ENCODE measurements at places on chromosomes 7 and 10.

DNA sequence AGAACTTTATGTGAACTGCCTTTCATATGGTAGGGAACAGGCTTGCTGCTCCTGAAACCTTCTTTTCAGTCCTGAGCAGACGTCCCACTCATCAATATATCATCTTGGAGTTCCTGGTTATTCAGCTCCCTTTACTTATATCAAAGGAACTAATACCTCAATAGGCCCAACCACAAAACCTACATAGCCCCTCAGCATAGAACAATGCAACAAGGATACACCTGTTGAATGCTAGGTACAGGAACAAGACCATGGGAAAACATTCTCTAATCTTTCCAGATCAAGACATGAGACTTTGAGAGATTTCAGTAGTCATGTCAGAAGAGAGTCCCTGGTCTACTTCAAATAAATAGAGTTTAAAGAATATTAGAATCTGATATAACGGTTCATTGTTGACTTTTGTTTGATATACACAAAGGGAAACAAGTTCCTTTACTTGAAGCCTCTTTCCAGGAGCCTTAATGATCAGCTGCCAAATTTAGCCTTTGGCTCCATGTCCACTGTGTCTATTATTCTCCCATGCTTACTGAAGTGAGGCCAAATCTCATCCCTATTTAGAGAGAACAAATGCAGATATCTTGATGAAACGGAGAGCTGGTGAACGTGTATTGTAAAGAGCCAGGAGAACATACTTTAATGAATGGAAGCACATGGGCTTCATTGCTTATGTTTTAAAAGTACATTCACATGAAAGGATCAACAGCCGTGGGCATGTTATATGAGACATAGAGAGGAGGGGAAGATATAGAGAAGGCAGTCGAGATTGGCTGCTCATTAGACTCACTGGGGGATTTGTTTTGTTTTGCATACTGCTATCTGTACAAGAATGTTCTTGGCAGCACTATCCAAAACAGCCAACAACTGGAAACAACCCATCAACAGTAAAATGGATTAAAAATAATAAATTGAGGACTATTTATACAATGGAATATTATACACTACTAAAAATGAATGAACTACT is 9.5 kb downstream of the RHOBTB1 start:
- DNase-seq, result no peak

- no peak for DNase-seq
Measured at GRCh38 chr10:26464632-26465280, 26.6 kb downstream of the APBB1IP start.

GRCh38 chr10:29186221-29186620 is 102.6 kb upstream of the LYZL1 start:
- no peak for DNase-seq

- DNase-seq, result no peak
Measured at GRCh38 chr7:79308192-79308591, 145.3 kb downstream of the MAGI2 start.

- no peak for DNase-seq
Measured at GRCh38 chr10:102407425-102408130, 11.0 kb downstream of the PSD start.

- DNase-seq, result no peak
Measured at GRCh38 chr7:82677493-82677892, 233.9 kb upstream of the CACNA2D1 start.

DNA sequence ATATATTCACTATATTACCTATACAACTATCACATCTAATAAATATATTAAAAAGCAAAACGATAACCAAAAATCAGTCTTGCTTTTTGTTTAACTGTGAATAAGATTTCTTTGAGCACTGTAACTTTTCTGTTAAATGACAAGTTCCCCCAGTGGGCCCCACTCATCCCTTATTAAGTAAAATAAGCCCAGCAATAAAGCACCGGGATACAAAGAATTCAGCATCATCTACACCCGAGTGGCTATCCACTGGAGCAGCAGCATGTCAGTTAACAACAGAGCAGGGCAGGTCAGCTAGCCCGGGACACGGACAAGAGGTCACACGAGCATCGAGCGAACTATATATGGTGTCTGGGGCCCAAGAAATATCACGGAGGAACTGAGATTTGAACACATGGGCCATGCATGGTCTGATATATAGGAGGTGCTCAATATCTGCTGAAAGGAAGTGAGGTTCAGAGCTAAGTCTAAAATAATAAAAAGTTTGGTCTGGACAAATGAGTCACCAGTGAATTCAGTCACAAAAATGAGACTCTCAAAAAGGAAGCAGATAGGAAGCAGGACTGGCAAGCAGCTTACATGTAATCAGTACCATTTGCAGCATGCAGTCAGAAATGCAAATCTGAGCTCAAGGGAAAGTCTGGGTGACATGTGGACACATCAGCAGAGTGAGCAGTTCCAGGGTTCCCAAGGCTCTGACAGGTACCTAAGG is 4.1 kb downstream of the ERCC6 start:
- DNase-seq, result no peak

DNA sequence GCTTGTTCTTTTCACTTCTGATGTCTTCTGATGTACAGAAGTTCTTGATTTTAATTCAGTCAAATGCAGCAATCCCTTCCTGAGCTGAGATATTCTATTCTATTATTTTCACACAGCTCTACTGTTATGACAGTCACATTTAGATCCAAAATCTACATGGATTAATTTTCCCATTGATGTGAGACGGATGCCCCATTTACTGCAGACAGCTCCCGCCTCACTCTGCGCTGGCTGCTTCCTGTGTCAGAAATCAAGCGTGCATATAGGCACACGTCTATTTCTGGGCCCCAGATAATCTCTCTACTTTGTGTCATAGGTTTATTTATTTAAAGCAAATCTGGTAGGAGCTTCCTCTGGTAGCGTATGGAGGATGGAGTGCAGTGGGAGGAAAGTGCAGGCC is 6.7 kb downstream of the BNIP3 start:
- no peak for DNase-seq

DNA sequence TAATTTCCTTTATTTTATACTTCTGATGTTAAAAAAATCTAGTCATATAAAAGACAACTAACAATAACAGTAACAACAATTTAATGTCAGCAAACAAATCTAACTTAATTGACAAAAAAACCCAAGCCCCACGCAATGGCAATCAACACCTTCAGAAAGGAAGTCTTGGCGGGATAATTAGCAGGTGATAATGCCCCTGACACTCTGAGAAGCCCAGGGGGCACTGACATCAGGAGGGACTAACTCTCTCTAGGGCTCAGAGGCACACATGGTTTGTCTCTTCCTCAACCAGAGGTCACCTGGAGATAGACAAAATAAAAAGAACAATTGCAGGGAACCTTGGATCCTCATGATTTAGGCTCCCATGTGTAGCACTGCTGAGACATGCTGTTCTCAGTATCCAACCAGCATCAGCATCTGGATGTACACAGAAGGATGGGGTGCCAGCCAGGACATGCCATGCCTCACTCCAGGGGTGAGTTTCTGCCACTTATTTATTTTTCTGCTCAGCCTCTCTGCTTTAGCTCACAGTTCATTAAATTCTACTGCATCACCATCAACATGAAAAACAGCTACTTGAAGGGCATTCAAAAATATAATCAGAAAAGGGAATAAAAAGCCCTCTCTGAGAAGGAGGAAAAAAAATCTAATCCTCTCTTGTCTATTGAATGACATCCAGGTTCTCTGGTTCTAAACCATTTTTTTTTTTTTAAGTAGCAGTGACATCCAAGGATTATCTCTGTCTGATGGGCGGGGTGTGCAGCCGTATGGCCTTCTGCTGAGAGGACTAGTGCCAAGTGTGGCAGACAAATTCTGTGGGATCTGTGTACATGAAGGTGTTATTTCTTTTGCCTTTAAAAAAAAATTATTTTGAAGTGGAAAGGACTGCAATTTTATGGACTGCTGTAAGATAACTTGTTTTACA is 96.3 kb downstream of the ATXN7L1 start:
- DNase-seq, result no peak

DNA sequence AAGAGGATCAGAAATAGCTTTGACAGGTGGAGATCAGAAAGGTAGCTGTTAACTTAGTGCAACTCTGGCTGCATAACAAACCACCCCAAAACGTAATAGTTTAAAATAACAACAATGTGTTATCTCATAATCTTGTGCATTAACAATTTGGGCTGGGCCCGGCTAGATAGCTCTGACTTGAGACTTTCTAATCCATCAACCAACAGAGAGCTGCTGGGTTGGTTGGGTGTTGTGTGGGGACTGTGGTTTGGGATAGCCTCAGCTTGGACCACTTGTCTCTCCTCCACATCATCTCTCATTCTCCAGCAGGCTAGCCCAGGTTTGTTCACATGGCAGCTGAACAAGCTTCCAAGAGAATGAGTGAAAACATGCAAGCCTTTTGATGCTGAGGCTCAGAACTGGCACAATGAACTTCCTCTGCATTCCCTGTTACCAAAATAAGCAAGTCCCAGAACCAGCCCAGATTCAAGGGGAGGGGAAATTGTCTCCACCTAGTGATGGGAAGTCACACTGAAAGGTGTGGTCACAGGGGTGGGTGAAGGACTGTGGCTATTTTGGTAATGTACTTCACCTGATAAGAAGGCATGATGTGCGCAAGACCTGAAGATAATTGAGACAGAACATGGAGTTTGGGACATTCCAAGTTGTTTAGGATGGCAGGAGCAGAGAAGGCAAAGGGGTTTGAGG is 20.4 kb upstream of the ASAH2 start:
- DNase-seq, result no peak

DNA sequence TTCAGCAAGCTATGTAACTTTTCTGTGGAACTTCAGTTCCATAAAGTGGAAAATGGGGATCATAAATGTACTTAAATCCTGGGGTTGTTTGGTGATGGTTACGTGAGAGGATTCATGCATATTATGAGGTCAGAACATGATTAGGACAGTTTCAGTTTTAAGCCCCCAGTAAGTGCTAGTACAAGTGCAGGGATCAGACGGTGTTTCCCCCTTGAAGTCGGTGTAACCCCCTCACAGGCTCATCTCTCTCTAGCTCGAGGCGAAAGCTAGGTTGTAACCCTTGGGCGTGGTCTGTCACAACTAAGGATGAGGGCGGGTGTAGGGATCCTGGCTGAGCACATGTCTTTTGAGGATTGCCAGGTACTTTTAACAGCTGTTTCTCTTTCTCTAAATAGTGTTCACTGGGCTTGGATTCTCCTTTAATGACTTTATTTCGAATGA is 84.7 kb downstream of the SPAG6 start:
- DNase-seq, result no peak

- DNase-seq, result peak; percentile 19
Measured at GRCh38 chr7:50739744-50740435, 42.8 kb downstream of the GRB10 start.

DNA sequence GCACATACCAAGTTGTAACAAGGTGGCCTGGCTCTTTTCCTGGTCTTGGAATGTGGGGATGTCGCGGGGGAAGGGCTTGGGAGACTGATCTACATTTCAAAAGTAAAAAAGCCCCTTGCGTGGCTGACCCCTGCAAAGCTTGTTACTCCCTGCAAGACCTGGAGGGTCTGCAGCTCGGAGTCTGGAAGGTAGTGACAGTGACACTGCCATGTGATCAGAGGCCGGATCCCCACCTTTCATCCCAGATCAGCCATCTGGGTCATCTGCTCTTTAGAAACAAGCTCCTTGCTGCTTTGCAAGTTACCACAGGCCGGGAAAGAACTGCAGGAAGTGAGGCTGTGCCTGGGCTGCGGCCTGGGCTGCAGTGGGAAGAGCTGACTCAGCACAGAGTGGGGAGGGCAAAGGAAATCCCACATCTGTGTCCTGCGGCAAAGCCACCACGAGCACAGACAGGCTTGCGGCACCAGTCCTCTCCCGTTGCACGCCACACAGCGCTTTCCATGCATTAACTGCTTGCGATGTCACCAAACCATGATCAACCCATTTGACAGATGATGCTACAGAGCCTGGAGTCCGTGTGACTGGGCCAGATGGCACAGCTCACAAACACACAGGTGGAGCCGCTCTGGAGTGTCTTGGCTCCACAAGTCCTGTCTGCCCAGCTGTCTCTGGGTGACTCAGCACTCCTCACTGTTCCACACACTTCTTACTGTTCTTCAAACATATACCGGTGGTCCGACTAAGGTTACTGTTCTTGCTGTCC is 97.7 kb downstream of the SH3PXD2A start:
- peak; percentile 50 for DNase-seq

GRCh38 chr7:26198133-26198780 is 2.3 kb downstream of the HNRNPA2B1 start:
- DNase-seq, result no peak

DNA sequence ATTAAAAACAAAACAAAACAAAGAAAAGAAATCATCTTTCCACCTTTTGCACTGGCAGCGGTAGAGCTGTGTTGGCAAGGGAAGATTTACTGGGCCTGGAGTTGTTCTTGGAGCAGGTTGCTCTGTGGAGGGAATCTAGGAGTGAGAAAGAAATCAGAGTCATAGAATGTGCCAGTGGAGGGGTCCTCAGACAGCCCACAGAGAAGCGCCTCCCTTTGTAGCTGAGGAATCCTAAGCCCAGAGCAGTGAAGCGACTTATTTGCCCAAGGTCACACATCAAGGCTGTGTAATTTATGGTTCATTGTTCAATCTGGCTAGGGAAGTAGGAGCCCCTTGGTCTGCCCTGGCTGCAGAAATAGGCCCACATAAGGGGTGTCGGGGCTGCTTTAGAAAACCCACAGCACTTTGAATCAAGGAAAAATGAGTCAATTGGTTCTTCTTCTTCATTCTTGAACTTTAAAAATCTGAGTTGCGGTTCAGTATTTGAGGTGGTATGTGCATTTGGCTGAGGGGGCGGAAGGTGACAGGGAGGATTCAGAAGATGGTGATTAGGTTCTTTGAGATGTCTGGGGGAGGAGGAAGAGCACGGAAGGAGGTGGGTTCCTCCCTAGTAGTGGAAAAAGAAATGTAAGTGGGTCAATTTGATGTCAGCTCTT is 253.7 kb downstream of the PTEN start:
- peak; percentile 47 for DNase-seq

DNA sequence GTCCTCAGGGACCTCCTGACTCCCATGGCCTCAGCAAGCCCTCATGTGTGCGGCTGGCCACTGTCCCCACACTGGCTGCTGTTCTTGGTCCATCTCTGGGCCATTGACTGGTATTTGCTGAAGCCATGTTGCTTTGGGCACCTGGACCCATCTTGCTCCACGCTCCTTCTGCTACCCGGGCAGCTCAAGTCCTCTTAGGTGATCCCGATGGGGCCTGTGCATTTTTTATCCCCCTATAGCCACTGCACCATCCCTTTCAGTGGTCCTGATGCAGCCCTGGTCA is 16.7 kb downstream of the RAMP3 start:
- no peak for DNase-seq

DNA sequence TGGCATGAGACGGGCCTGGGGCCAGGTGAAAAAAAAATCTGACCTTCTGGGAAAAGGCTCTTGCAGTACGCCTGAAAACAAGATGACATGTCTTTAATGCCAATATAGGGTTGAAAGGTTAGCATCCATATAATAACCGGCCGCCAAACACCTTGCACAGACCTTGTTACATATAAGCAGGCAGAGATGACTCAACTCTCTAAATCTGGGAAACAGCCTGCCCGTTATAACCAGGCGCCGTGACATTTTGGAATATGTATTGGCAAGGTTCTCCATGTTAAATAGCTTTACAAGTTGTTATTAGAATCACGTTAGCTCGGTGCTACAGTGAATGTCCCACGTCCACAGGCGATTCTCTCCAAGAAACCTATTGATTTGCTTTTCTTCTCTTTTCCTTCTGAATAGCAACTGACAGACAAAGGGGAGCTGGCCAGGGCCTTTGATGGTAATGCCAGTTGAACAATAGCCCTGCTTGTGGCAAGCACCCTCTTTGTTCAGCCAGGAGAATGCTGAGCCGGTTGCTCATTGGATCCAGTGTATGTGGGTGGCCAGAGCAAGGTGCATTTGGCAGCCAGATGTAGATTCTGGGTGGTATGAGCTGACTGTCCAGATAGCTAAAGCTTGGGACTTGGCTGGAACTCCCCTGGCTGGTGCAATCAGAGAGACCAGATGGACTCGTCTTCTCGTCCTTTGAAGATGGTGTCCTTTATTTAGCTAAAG is 80.1 kb upstream of the AUTS2 start:
- no peak for DNase-seq

GRCh38 chr10:48691812-48692528 is 7.3 kb downstream of the WDFY4 start:
- no peak for DNase-seq

Measured in stimulated activated CD4-positive, alpha-beta T cell treated with anti-CD3 and anti-CD28 coated beads, Interleukin-2, amount 100 ng/mL, for 48 hours (primary cell).